NCI-H2171 treated with DMSO at 0.1 percent for 48 hours (cell line): ENCODE measurements at places on chromosomes 5 and 9.

DNA sequence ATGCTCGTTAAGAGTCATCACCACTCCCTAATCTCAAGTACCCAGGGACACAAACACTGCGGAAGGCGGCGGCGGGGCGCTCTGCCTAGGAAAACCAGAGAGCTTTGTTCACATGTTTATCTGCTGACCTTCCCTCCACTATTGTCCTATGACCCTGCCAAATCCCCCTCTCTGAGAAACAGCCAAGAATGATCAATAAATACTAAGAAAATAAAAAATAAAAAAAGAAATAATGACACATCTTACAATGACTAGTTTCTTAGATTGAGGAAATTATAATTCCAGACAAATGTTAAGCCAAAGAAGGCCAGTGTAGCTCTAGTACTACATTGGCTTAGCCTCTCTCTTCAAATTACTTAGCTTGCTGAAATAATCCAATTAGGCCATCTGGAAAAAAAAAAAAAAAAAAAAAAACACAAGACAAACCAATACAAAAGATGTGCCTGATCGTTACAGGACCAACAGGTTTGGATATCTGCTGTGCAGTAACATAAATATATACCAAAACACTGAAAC lies 58.0 kb downstream of the ANXA2R start:
- DNase-seq, result peak; percentile 66

GRCh38 chr5:169950333-169950732 lies 30.0 kb downstream of the INSYN2B start:
- no peak for DNase-seq

DNA sequence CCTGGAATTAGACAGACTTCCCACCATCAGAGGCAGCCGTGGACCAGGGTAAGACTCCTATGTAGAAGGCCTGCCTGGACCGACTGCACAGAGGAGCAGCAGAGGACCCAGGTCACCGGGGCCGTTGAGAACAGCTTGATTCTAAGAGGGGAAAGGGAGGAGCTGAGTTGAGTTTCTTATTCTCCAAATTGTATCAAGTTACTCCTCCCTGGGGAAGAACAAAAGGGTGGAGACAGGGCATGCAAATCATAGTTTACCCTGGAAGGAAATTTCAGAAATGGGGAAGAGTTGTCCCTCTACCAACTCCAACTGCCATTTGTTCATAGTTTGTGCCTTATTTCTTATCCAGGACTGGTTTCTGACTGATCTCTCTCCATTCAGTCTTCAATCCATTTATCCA lies 20.9 kb upstream of the SLC31A2 start:
- peak; percentile 42 for DNase-seq

GRCh38 chr5:3225201-3225960 lies 370.3 kb upstream of the IRX1 start:
- DNase-seq, result no peak

- peak; percentile 78 for DNase-seq
Measured at GRCh38 chr9:6645355-6646292, at the start of gene GLDC. GLDC (minus strand) TSS chr9:6645729; CDS start chr9:6645499, 230 bp downstream.

- no peak for DNase-seq
Measured at GRCh38 chr5:31832966-31833365, 194.0 kb downstream of the PDZD2 start.

- DNase-seq, result no peak
Measured at GRCh38 chr5:154546719-154547118, 68.7 kb upstream of the HAND1 start.

- peak; percentile 79 for DNase-seq
Measured at GRCh38 chr9:131899296-131900228, 159.7 kb upstream of the RAPGEF1 start.

- no peak for DNase-seq
Measured at GRCh38 chr5:168356171-168356570, 64.7 kb downstream of the WWC1 start.

GRCh38 chr9:10036095-10036494 lies 576.7 kb downstream of the PTPRD start:
- no peak for DNase-seq

- DNase-seq, result no peak
Measured at GRCh38 chr9:37339923-37340322, 82.6 kb upstream of the GRHPR start.

DNA sequence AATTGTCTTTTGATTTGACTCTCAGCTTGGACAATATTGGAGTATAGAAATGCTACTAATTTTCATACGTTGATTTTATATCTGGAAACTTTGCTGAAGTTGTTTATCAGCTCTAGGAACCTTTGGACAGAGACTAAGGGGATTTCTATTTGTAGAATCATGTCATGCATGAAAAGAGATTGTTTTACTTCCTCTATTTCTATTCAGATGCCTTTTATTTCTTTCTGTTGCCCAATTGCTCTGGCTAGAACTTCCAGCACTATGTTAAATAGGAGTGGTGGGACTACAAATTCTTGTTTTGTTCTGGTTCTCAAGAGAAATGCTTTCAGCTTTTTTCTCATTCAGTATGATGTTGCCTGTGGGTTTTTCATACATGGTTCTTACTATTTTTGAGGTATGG lies 112.8 kb upstream of the CDH12 start:
- DNase-seq, result no peak

DNA sequence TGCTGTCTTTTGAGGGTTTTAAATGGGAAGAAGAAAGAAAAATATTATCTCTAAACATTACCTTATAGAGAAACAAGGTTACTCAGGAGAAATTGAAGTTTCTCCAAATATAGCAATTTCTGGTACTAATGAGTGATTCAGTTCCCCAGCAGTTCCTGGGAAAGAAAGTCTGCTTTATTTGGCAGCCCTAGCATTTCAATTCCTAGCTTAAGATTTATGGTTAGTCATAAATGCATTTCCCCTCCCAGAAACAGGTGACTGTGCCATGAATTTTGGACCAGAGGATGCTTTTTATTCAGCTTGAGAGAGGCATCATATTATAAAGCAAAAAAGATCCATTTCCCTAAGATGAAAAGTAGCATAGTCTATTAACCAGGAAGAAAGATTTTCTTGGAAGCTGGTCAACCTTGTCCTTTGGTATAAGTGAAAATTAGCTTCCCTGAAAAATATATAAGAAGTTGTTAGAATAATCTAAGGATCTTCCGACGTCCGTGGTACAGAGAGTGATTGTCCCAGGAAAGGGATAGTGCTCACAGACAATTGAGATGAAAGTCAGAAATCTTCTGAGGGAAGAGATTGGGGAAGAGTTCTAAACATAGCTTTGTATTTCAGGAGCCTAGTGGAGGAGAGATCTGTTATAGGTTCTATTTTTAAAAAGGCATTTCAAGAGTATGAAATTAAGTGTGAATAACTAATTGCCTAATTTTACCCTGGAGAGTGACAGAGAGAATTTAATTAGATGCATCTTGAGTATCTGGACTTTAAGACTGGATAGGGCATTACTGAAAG lies 164.9 kb downstream of the ESM1 start:
- no peak for DNase-seq

DNA sequence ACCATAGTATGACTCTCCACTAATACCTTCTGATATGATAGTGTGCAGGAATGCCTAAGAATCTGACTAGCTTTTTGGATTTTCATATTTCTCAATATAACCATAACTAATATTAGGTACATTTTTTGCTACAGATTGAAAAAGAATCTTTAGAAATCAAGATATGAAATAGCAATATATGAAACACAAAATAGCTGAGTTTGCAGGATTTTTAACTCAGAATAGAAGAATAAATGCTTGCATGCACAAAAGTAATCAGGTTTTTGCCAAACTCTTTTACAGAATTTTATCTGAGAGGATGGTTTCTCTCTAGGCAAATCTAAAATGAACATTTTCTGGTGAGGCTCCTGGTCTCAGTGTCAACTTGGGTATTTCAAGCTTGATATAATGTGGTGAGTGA lies 402.6 kb downstream of the TMEM232 start:
- no peak for DNase-seq

DNA sequence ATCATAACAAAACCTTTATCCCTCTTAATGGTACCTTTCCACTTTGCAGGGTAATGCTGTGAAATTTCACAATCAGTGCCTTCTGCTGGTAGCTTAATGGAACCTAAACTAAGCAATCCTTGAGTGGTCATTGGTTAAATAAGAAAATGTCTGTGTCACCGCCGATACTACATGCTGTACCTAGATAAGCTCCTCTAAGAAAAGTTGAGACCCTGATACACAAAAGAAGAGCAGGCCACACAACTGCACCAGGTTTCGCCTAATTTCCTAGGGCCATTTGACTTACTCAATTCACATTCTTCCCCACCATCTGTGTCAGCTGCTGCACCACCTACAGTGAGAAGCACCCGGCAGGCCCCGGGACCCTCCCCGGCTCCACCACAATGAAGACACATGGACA lies 9.0 kb upstream of the EDF1 start:
- DNase-seq, result no peak

GRCh38 chr9:9108641-9109040 lies 1309.1 kb upstream of the DMAC1 start:
- no peak for DNase-seq

GRCh38 chr9:70566066-70566465 lies 151.6 kb upstream of the KLF9 start:
- DNase-seq, result no peak

- DNase-seq, result no peak
Measured at GRCh38 chr9:75146229-75146628, 57.9 kb downstream of the OSTF1 start.

DNA sequence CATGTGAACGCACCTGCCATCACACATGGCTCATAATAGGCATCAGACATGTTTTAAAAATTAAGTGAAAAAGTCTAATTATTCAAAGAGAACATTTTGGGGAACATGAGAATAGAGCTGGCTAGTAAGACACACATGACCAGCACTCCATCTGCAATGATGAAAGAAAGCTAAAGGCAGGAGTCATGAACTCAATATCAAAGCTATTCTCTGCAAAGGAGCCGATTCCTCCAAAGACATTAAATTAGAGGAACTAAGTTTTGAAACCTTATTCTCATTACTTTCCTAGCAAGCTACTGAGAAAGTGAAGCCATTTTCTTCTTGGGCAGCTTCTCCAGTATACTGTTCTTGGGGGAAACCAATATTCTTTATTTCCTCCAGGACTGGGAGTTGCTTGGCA lies 172.0 kb downstream of the CRB2 start:
- DNase-seq, result no peak

DNA sequence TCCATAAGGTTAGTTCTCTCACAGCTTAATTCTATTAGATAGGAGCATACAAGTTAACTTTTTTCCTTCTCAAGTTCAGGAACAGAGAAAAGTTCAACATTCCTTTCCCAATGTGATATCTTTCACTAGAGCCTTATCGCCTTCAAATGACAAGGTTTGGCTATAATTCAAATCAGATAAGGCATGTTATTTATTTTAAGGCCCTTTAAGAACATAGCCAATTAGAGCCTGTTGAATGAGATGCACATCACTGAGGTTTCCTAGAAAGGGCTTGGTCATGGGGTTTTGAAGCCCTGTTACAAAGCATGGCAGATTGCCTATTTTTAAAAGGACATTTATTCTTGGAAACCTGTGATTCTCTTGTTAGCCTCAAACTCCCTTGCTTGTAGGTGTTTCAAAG lies 123.4 kb downstream of the BASP1 start:
- DNase-seq, result no peak

- no peak for DNase-seq
Measured at GRCh38 chr5:39654715-39655114, 229.9 kb upstream of the DAB2 start.

DNA sequence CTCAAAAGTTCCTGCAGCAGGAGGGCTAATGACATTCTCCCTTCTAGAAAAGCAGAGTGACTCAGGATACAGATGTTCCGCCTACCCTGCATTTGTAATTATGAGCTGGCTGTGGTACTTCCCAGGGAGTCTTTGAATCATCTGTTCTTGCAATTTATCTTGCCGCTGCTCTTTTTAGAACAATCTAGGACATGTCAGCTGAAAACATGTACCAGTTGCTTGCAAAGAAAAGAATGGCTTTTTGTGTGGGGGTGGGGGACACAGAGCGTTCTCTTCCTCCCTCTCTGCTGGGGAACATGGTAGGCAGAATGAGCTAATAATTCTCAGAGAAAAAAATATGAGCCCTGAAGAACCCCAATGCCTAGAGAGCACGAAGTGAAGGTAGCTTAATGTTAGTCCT lies 51.7 kb upstream of the TUT7 start:
- no peak for DNase-seq

DNA sequence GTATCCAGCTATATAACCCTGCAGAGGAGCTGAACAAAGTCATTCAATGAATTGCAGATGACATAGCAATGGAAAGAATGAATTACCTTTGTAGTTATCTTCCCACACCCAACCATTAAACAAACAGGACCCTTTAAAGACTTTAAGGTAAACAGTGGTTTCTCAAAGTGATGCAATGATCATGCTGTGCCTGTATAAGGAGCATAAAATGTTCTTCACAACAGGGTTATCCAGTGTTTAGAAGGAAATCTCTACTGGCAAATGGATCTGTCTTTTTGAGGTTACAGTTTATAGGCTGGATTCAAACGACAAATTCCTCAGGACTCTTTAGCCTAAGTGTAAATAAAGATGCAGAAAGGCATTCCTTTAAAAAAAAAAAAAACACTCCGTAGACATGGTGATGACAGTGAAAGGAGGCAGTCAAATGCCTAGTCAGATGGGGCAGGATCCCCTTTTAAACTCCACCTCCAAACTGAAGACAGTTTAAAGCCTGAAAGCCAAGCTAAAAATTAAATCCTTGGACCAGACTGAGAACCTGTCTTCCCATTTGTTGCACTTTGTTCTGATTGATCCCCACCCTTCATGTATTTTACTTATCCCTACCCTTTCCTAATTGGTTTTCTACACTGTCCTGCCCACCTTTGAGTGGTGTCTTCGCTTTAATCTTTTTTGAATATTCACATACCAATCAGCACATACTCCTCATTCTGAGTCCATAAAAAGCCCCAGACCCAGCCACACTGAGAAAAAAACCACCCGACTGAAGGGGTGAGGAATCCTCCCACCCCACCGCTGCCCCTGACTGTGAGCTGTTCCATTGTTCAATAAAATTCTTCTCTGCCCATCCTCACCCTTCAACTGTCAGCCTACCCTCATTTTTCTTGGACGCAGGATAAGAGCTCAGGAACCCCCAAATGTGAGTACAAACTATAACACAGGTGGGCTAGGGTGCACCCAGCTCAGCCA lies 761.3 kb upstream of the DMAC1 start:
- no peak for DNase-seq

DNA sequence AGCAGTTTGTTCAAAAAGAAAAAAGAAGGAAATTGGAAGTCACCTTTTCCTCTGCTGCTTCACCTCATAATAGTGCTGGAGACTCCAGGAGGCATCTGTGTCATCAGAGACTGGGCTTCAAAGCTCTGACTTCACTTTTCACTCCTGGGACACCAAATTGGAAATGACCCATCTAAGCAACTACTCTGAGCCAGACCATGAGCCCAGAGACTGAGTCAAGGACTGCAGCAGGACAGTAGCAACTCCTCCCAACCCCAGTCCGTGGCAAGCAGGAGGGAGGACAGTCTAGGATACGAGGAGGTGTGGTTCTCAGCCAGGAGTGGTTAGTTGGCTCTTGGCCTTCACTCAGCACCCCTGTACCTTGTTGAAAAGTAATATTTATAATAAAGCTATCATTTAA lies 131.5 kb downstream of the INSYN2B start:
- DNase-seq, result no peak
